ENCODE measurements at places on chromosomes 2 and 18.

DNA sequence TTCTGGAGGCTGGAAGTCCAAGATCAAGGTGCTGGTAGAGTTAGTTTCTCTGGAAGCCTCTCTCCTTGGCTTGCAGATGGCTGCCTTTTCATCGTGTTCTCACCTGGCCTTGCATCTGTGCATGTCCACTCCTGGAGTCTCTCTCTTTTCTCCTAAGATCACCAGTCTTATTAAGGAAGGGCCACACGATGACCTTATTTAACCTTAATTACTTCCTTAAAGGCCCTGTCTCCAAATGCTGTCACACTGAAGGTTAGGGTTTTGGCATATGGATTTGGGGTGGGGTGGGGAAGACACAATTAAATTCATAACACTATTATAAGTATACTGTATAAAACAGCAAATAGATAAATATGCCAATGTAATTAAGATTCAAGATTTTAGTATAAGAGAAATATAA, 402.4 kb upstream of the HS6ST1 start:
- DNase-seq: no peak

- no peak for DNase-seq
These were observed 21.1 kb downstream of the MBP start for GRCh38 chr18:77111449-77111848.

DNA sequence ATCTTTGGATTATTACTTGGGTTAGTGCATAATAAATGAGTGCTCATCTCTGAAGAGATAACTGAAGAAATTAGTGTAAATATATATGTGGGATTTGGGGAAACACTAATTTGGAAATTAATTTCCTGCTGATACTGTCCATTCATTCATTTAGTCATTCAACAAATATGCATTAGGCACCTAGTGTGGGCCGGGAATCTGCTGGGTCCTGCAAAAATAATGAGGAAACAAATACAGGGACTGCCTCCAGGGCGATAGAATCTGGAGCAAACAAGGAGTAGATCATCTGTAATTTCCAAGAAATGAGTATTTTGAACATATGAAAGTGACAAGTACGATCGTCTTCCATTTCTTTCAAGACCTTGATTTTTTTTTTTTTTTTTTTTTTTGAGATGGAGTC, 203.7 kb upstream of the LYPD1 start:
- no peak for DNase-seq

GRCh38 chr18:68665628-68666027, 49.3 kb downstream of the TMX3 start:
- DNase-seq: no peak

GRCh38 chr2:48109491-48110204, 203.3 kb upstream of the FBXO11 start:
- no peak for DNase-seq

DNA sequence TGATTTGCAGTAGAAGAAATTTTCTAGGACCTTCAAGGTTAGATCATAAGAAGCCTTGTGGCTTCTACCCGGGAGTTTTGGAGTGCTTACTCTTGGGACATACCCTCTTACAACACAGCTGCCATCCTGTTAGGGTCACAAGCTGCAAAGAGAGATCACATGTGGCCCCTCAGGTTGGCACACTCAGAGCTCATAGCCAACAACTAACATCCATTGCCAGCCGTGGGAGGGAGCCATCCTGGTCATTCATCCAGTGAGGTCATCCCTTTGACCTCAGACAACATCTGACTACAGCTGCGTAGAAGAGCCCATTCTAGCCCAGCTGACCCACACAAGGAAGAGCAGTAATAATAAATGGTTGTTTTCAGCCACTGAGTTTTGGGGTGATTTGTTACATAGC, 76.9 kb upstream of the NABP1 start:
- DNase-seq: no peak

GRCh38 chr2:159890551-159891266, 92.7 kb upstream of the CD302 start:
- no peak for DNase-seq

GRCh38 chr2:159225025-159226016, 61.2 kb downstream of the WDSUB1 start:
- DNase-seq: no peak

DNA sequence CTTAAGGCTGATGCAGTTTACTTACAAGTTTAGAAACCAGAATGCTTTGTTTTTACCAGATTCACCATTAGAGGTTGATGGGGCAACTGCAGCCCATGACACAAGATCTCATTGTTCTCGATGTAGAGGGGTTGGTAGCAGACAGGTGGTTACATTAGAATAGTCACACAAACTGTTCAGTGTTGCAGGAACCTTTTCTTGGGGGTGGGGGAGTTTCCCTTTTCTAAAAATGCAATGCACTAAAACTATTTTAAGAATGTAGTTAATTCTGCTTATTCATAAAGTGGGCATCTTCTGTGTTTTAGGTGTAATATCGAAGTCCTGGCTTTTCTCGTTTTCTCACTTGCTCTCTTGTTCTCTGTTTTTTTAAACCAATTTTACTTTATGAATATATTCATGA, 99.4 kb upstream of the IL1R2 start:
- no peak for DNase-seq

GRCh38 chr2:234955971-234956509, 4.2 kb downstream of the SH3BP4 start:
- no peak for DNase-seq

DNA sequence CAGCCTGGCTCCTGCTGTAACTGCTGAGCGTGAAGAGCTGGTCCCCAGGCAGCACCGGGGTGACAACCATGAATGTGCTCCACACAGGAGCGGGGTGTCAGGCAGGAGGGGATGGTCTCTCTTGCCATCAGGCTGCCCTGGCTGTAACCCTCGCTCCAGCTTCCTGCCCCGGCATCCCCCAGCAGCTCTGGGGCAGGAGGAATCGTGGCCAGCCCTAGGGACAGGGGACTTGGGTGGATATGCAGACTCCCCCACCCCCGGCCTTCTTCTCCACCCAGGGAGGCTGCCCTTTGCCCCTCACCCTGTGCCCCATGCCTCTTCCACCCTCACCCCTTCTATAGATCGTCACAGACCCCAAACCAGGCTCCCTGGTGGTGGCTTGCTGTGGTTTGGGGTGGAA, 69.4 kb upstream of the SMAD7 start:
- DNase-seq: no peak

- no peak for DNase-seq
These were observed 457.4 kb upstream of the DSEL start for GRCh38 chr18:67973916-67974315.
